Astrocyte (in vitro differentiated cells and primary cell): ENCODE measurements at places on chromosomes 6 and 20.

DNA sequence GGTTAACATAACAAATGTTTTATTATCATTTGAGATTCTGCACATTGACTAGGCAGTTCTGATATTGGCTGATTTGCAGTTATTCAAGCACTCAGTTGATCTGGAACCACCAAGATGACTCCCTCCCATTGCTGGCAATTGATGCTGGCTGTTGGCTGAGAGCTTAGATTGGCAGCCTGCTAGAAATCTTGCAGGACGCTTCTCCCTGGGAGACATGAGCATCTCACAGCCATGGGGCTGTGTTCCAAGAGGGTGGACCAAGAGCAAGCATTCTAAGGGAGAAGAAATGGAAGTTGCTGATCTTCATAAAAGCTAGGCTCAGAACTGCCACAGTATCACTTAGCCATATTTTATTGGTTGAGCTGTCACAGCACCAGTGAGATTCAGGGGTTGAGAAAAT lies 233.4 kb upstream of the ID4 start:
- H3K4me1 ChIP-seq = no peaks in the 10 kb centered on the region
- H3K27ac ChIP-seq = no peak overlapping the region
- H3K27me3 ChIP-seq = no peaks in the 10 kb centered on the region
- no peaks in the 10 kb centered on the region for H3K36me3 ChIP-seq
- no peak for DNase-seq
- H3K4me3 ChIP-seq = no peak overlapping the region

DNA sequence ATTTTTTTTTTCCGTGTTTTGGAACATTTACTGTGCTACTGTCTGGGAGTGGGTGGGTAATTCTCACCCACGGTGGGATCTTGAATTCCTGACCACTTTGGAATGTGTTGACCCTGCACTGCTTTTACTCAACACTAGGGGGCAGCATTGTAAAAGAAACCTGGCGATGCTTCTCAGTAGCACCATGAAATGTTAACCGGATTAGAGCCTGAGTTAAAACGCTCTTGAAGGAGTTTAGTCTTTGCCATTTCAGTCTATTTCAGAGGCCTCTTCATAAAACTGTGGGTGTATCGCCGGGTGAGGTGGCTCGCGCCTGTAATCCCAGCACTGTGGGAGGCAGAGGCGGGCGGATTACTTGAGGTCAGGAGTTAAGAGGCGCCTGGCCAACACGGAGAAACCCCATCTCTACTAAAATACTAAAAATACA lies 114.4 kb upstream of the PRND start:
- no peaks in the 10 kb centered on the region for H3K27me3 ChIP-seq
- no peak overlapping the region for H3K27ac ChIP-seq
- H3K4me1 ChIP-seq = no peaks in the 10 kb centered on the region
- H3K4me3 ChIP-seq = no peak overlapping the region
- peak; percentile 31 for DNase-seq

DNA sequence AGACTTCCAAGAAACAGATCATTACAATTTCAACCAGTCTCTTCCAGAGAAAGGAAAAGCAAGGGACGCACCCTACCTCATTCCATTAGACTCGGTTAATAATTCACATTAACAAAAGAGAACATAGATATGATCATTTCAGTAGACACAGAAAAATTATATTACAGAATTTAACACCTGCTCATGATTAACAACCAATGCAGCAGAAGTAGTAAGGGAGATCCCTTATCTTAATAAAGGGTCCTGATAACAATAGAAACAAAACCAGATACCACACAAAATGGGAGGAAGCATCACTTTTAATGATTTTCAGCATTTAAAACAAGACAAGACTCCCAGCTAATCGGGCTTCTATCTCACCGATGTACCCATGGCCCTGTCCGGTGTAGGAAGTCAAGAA lies 215.0 kb downstream of the TBC1D7 start:
- no peaks in the 10 kb centered on the region for H3K4me1 ChIP-seq
- DNase-seq = no peak
- H3K36me3 ChIP-seq = no peaks in the 10 kb centered on the region

- H3K4me3 ChIP-seq = no peak overlapping the region
- DNase-seq = no peak
- H3K4me1 ChIP-seq = no peaks in the 10 kb centered on the region
- H3K36me3 ChIP-seq = no peaks in the 10 kb centered on the region
Observed at GRCh38 chr20:45299786-45300185, 6.9 kb upstream of the RBPJL start.

DNA sequence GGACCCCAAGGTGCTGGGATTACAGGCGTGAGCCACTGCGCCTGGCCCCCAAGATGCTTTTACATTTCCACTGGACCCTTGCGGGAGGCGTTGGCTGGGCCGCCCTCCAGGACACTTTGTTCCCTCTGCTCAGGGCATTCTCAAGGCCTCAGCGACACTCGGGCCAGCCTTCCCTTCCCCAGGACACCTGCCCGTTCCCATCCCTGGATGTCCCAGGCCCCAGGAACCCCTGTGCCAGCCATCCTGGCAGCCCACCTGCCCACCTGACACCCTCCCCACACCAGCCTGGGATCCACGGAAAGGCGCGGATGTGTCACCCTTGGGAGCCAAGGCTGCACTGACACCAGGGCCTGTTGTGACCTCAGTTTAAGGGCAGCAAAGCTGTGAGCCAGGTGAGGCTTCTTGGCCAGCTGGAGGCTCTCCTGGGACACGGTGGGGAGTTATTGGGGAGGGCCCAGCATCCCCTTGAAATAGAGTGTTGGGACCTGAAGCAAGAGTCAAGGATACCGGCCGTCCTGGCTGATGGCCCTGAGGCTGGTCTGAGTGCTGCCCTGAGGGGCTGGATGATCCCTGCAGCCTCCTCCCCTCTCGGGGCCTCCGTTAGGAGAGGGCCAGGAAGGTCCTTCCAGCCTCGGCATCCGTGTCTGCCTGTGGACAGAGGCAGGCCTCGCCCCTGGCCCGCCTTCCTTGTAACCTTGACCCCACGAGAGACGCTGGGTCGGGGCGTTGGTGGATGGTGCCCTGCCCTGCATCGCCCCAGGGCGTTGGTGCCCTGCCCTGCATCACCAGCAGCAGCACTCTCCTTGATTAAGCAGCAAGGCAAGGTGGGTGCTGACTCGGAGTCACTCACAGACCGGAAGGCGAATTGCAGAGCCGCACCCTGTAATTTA lies 84.2 kb upstream of the BHLHE23 start:
- no peak overlapping the region for H3K4me3 ChIP-seq
- peaks cover 6% of the 10 kb centered on the region for H3K27me3 ChIP-seq
- no peak overlapping the region for H3K27ac ChIP-seq
- DNase-seq = no peak

- H3K27ac ChIP-seq = no peak overlapping the region
- no peaks in the 10 kb centered on the region for H3K4me1 ChIP-seq
- no peaks in the 10 kb centered on the region for H3K36me3 ChIP-seq
- peak; percentile 2 for DNase-seq
- H3K4me3 ChIP-seq = no peak overlapping the region
Observed at GRCh38 chr6:30399390-30400058, 54.6 kb downstream of the RPP21 start.

GRCh38 chr6:149289192-149289781 lies 28.2 kb upstream of the TAB2 start:
- no peaks in the 10 kb centered on the region for H3K27me3 ChIP-seq
- no peaks in the 10 kb centered on the region for H3K4me1 ChIP-seq
- no peak overlapping the region for H3K27ac ChIP-seq
- H3K4me3 ChIP-seq = no peak overlapping the region
- DNase-seq = no peak

DNA sequence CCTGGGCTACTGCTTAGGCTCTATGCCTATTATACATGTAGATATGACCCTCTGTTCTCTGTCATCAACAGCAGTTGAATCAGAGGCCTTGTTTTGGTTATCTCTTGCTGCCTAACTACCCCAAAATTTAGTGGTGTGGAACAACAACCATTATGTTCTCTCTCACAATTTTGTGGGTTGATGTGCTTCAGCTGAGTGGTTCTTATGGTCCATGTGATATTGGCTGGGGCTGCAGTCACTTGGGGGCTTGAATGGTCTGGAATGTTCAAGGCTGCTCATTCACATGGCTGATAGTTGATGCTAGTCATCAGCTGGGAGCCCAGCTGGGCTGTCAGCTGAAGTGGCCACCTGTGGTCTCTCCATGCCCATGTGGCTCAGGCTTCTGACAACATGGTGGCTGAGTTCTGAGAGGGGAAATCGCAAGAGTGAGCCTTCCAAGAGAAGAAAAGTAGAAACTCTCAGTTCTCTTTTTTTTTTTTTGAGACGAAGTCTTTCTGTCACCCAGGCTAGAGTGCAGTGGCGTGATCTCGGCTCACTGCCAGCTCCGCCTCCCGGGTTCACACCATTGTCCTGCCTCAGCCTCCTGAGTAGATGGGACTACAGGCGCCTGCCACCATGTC lies 47.8 kb downstream of the SHLD1 start:
- no peak overlapping the region for H3K27ac ChIP-seq
- H3K4me1 ChIP-seq = no peaks in the 10 kb centered on the region
- no peak for DNase-seq
- no peaks in the 10 kb centered on the region for H3K36me3 ChIP-seq
- H3K4me3 ChIP-seq = no peak overlapping the region

DNA sequence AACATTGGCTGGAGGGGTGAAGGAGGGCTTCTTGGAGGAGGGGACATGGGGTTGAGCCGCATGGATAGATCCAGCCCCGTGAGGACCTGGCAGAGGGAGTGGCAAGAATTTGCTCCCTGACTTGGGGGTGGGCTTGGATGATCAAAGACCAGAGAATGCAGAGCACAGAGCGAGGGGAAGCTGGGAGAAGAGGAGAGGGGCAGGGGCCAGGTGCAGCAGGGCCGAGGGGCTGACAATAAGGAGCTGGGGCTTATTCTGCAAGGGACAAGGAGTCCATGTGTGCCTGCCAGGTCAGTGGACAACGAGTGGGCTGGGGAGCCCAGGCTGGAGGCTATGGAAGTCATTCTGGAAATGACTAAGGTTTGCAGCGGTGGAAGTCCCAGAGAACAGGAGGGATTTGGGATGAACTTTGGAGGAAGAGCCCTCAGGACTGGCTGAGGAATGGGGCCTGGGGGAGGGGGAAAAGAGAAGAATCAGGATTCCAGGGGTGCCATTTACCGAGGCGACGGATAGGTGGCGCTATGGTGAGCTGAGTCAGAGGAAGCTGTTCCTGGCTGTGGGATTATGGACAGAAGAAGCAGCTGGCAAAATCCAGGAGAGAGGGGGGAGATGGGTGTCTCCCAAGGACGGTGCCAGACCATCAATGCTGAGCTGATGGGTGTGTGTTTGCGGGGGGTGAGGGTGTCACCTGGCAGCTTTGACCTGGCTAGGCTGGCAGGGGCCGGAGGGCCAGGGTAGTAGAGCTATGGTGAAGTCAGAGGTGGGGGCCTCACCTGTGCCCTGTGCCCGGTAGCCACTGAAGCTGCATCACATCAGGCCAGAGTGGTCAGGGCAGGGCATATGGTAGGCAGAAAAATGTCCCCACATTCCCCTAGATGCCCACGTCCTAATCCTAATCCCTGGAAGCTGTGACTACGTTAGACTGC lies 7.8 kb downstream of the KCNG1 start:
- peak overlapping the region; percentile 7 for H3K27ac ChIP-seq
- H3K27me3 ChIP-seq = no peaks in the 10 kb centered on the region
- peaks cover 24% of the 10 kb centered on the region for H3K36me3 ChIP-seq
- peaks cover 22% of the 10 kb centered on the region for H3K4me1 ChIP-seq

DNA sequence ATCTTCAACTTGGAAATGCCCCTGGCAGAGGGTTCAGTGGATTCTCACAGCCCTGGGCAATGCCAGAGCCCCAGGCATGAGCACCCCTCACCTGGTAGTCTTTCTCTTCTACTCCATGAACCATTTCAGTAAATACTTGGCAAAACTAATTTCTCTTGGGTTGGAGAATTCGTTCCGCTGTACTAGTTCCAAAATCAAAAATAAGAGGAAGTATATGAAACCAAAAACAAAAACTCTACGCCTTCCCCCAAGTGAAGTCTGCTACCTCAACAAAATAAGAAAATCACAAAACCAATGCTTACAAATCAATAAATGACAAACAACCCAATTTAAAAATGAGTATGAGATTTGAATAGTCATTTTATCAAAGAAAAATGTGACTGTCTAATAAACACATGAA lies 12.6 kb downstream of the GFOD1 start:
- no peak for DNase-seq
- H3K27me3 ChIP-seq = no peaks in the 10 kb centered on the region
- H3K4me1 ChIP-seq = peaks cover under 1% of the 10 kb centered on the region
- H3K36me3 ChIP-seq = no peaks in the 10 kb centered on the region
- no peak overlapping the region for H3K4me3 ChIP-seq

GRCh38 chr20:46057856-46058598 lies 29.0 kb downstream of the SLC12A5 start:
- H3K27me3 ChIP-seq = peaks cover 10% of the 10 kb centered on the region
- H3K27ac ChIP-seq = no peak overlapping the region
- peak; percentile 10 for DNase-seq
- peak overlapping the region; percentile 34 for H3K4me3 ChIP-seq
- H3K4me1 ChIP-seq = peaks cover 14% of the 10 kb centered on the region
- H3K36me3 ChIP-seq = peaks cover 6% of the 10 kb centered on the region

- peaks cover 31% of the 10 kb centered on the region for H3K4me1 ChIP-seq
- H3K27me3 ChIP-seq = no peaks in the 10 kb centered on the region
- no peak overlapping the region for H3K27ac ChIP-seq
- peaks cover 33% of the 10 kb centered on the region for H3K36me3 ChIP-seq
- no peak for DNase-seq
- H3K4me3 ChIP-seq = no peak overlapping the region
Observed at GRCh38 chr6:12294851-12295536, 4.8 kb downstream of the EDN1 start.

- H3K36me3 ChIP-seq = no peaks in the 10 kb centered on the region
- no peaks in the 10 kb centered on the region for H3K4me1 ChIP-seq
- no peak overlapping the region for H3K4me3 ChIP-seq
Observed at GRCh38 chr6:157570752-157571151, 189.8 kb downstream of the ZDHHC14 start.

DNA sequence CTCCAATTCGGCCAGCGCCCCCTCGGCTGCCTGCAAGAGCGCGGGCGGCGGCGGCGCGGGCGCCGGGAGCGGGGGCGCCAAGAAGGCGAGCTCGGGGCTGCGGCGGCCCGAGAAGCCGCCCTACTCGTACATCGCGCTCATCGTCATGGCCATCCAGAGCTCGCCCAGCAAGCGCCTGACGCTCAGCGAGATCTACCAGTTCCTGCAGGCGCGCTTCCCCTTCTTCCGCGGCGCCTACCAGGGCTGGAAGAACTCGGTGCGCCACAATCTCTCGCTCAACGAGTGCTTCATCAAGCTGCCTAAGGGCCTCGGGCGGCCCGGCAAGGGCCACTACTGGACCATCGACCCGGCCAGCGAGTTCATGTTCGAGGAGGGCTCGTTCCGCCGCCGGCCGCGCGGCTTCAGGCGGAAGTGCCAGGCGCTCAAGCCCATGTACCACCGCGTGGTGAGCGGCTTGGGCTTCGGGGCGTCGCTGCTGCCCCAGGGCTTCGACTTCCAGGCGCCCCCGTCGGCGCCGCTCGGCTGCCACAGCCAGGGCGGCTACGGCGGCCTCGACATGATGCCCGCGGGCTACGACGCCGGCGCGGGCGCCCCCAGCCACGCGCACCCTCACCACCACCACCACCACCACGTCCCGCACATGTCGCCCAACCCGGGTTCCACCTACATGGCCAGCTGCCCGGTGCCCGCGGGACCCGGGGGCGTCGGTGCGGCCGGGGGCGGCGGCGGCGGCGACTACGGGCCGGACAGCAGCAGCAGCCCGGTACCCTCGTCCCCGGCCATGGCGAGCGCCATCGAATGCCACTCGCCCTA lies 963 bp downstream of the FOXF2 start:
- H3K27ac ChIP-seq = no peak overlapping the region
- H3K4me3 ChIP-seq = peak overlapping the region; percentile 39
- peaks cover 12% of the 10 kb centered on the region for H3K4me1 ChIP-seq
- peak; percentile 37 for DNase-seq
